ENCODE measurements at places on chromosomes 11 and 22. TPM values are rescaled to one million over a fixed set of nuclear protein-coding genes. Genes with fewer than 3 reads are reported as not detected.

- no peak for DNase-seq
These were observed 409 bp downstream of the SMC1B start for GRCh38 chr22:45413013-45413367.

- DNase-seq, result no peak
These were observed 8.7 kb upstream of the DGKZ start for GRCh38 chr11:46338636-46338987.

GRCh38 chr11:13261591-13262061 is 16.0 kb upstream of the BMAL1 start:
- no peak for DNase-seq

GRCh38 chr11:13480198-13480597 is 15.6 kb downstream of the PTH start:
- DNase-seq, result no peak

DNA sequence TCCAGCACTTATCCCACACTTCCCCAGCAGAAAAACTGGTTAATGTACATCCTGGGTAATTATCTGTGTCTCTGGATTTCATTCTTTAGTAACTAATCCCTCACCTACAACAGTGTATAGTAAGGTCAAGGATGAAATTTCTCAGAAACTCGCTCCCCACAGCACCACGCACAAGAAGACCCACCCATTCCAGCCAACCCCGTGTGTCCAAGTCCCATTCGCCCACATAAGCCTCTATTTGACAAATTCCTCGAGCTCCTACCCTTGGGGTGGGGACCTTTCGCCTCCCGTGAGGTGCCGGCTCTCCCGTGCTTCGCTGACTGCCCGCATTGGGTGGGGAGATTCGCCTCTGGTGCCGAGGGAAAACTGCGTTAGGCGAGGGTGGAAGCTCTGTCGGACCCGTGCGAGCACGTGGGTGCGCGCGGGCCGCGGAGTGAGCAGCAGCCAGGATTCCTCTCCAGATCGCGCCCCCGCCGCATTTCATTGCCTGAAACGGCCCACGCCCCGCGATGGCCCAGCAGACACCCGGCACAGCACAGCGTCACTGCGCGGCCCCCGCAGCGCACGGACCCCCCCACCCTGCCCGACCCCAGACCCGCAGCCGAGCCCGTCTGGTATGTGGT is 866 bp downstream of the EXPH5 start:
- peak; percentile 51 for DNase-seq

GRCh38 chr11:118856314-118856713 is 27.4 kb upstream of the CXCR5 start:
- no peak for DNase-seq

GRCh38 chr22:36737776-36738175 is 34.2 kb upstream of the CACNG2 start:
- DNase-seq, result peak; percentile 73

DNA sequence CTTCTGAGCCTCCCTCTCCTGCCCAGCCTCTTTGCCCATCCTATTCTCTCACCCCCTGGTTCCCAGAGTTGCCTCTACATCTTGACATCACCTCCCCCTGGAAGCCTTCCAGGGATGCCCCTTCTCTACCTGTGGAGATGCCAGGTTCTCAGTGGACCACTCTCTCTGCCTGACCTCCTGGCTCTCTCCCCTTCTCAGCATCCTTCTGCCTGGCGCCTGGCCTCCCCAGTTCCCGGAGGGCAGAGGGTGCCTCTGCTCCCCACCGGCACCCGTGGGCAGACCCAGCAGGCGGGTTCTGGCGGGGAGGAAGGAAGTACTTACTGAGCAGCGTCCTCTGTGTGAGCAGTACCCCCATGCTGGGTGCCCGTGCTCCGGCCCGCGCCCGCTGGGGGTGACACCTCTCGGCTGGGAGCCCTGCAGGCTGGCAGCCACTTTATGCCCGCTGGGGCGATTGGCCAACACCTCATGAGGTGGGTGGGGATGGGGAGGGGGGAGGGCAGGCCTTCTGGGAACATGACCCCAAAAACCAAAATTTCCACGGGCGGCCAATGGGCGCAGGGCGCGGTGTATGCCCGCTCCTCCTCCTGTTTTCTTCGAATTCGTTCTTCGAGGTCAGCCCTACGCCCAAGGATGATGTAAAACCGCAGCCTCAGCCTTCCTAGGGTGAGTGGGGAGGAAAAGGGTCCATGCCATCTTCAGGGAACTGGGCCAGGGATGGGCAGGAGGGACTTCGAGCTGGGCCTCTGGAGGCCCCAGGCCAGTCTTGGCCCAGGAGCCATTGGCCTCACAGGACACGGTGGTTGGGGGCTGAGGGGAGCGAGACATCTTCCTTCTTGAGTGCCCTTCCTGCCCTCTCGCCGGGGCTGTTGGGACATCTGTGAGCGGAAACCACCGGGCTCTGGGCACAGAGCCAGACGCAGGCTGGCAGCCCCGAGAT is at the start of gene OSM:
Gene OSM, minus strand, starts transcription at position 407 of the 937 bp plus-strand sequence. Its CDS starts 52 bp downstream, at position 355.
- peak; percentile 88 for DNase-seq

TMA7B gene
- not detected for total RNA-seq

TBRG1 gene
- 18.2 TPM for total RNA-seq

DNA sequence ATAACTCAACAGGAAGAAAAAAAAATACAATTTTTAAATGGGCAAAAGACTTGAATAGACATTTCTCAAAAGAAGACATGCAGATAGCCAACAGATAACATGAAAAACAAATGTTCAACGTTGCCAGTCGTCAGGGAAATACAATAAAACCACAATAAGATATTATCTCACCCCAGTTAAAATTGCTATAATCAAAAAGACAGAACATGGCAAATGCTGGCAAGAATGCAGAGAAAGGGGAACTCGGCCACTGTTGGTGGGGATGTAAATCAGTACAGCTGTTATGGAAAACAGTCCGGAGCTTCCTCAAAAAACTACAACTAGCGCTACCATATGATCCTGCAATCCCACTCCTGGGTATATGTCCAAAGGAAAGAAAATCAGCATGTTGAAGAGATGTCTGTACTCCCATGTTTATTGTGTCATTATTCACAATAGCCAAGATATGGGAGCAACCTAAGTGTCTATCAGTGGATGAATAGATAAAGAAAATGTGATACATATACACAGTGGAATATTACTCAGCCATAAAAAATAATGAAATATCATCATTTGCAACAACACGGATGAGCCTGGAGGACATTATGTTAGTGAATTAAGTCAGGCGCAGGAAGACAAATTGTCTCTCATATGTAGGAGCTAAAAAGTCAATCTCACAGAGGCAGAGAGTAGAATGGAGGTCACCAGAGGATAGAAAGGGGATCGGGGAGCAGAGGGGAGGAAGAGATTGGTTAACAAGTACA is 12.2 kb upstream of the CYTH4 start:
- DNase-seq, result no peak

GRCh38 chr11:130740819-130741218 is 175.5 kb downstream of the SNX19 start:
- DNase-seq, result no peak

MISFA gene
- total RNA-seq, result 13.3 TPM
